CD4-positive, alpha-beta T cell treated with Interferon alpha-2 for 1 hour (primary cell): ENCODE measurements at places on chromosomes 1 and 21.

DNA sequence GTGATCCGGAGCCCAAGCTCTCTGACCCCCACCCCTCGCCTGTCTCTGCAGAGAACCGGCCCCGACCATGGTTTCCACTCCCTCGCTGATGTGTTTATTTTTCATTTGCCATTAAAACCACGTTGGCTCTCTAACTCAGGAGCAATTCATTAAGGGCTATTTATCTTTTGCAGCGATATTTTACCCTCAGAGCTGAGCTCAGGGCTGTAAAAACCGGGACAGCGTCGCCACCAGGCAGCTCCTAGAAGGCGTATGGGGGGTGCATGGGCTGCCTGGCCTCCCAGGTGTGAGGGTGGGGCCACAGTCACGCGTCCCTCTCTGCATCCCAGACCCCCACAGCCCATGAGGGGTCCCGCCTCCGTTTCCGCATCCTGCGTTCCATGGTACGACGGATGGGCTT lies 71.4 kb downstream of the PRDM16 start:
- no peak for DNase-seq

DNA sequence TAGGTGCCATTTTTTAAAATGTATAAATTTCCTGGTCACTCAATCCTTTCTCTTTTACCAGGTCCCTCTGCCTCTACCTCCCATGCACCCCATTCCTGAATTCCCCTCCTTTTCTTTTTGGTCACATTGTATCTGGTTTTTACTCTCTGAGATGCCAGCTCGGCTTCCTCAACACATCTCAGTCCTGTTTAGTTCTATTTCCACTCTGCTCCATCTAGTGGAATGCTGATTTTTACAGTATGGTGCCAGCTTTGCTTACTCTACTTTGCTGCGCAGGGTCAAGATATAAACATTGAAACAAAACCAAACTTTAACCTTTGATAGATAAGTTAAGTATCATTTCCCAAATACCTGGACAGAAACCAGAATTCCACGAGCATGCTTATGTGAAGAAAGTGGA lies 96.0 kb downstream of the ESRRG start:
- no peak for DNase-seq

GRCh38 chr1:94757931-94758330 lies 62.2 kb upstream of the SLC44A3 start:
- no peak for DNase-seq

GRCh38 chr1:110155878-110156522 lies 5.7 kb downstream of the SLC6A17 start:
- no peak for DNase-seq

DNA sequence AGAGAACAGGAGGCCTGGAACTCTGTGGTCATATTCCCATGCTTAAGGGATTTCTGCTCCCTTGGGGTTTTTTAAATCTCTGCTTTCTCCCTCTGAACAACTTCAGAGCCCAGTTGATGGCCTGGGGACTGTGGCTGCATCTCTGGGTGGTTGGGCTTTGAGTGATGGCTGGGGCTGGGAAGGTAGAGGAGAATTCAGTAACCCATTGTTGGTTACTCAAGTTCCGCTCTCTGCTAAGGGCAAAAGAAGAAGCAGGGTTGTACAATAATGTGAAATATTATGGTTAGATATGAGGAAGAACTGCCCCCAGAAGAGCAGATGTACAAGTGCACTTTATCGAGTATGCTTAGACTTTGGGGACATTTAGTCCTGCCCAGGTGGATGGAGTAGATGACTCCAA lies 72.1 kb upstream of the CNTN2 start:
- DNase-seq: no peak

GRCh38 chr1:10536133-10536770 lies 61.5 kb downstream of the PEX14 start:
- DNase-seq: no peak

- DNase-seq: no peak
Observed at GRCh38 chr1:8728464-8728863, 89.0 kb downstream of the RERE start.

- DNase-seq: no peak
Observed at GRCh38 chr21:44957901-44958451, 18.1 kb downstream of the SLX9 start.

DNA sequence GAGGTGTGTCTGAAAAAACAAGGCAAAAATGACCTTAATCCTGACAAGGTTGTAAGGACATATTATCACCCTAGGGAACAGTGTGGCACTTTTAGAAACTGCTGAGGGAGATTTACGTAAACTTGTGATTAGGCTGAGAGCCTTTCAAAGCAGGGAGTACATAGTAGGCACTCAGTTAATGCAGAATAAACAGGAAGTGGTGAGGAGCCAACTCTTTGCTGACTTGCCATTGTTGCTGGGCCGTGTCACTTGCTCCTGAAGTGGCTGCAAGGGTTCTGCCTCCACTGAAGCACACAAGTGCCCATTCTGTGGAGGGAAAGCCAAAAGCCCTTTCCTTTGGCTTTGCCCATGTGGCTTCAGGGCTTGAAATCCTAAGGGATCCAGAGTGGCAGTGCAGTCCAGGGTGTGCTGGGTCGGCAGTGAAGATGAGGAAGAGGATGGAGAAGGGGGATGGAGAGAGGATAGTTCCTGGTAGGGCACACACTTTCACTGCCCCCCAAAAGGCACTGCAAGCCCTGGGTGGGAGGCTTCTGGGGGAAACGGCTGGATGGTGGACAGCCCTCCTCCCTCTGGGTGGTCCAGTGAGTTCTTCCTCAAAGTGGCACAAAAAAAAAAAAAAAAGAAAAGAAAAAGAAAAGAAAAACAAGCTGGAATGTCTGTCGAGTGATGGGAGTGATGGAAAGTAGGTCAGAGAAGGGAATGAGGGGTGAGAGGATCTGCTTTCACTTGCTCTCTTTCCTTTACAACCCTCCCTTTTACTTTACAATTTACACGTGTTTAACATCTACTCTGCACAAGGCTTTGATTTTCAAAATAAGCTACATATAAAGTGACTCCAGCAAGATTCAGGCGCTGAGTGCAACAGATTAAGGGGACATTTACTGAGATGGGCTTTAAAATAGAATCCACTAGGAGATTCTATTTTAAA lies 13.7 kb upstream of the RHEX start:
- no peak for DNase-seq

DNA sequence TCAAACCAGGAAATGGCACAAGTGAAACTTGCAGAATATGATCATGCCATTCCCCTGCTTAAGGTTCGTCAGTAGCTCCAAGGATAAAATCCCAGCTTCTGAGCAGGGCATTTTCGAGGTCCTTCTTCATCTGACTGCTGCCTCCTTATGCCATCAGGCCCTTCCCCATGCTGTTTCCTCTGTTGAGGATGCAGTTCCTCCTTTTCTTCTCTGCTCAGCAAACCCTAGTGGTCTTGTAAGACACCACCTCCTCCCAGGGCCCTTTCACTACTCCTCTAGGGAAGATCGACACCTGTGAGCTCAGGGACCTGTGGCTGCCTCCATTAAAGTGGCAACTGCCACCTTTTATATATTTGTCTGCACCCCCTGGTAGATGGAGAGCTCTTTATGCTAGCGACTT lies 62.1 kb upstream of the JUN start:
- no peak for DNase-seq

GRCh38 chr1:27990920-27991537 lies 31.3 kb downstream of the XKR8 start:
- DNase-seq: peak; percentile 25

GRCh38 chr1:27539901-27540861 lies 50.2 kb upstream of the WASF2 start:
- DNase-seq: no peak

GRCh38 chr1:171084870-171085269 lies 5.8 kb upstream of the FMO3 start:
- DNase-seq: no peak

DNA sequence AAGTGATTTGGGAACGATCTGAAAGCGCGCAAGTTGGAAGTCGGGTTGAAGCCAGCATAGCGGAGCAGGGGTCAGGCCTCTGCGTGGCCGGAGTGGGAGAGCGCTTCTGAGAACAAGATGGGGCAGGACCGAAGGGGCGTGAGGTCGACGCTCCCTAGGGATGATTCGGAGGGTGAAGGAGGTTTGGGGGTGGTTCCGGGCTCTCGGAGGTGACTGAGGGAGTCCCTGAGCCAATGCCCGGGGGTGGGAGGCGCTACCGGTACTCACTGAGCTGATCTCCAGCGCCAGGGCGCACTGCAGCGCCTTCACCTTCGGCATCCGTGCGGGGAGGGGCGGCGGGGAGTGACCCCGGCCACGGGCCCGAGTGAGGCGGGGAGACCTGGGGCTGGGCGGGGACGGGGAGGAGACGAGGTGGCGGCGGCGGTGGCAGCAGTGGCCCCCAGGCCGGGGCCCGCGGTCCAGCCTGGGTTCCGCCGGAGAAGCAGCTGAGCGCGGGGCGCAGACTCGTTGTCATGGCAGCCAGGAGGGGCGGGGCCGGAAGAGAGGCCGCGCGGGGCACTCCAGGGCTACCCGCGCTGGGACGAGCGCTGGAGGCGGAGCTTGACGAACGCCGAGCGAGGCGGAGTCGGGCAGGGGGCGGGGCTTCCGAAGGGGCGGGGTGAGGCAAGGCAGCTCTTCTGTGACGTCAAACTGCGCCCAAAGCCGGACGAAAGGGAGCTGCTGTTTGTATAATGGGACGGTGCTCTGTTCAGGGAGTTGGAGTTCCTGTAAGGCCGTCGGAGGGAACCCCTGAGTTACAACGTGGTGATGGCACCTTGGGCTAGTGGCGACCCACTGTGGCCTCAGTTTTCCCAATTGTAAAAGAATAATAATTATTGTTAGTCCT lies at the start of gene SPATA6:
SPATA6 (minus strand) TSS at position 514 of the 886 bp plus-strand sequence; CDS start at position 318, 196 bp downstream.
- DNase-seq: peak; percentile 96

- DNase-seq: no peak
Observed at GRCh38 chr1:96234299-96234698, 487.3 kb upstream of the PTBP2 start.

DNA sequence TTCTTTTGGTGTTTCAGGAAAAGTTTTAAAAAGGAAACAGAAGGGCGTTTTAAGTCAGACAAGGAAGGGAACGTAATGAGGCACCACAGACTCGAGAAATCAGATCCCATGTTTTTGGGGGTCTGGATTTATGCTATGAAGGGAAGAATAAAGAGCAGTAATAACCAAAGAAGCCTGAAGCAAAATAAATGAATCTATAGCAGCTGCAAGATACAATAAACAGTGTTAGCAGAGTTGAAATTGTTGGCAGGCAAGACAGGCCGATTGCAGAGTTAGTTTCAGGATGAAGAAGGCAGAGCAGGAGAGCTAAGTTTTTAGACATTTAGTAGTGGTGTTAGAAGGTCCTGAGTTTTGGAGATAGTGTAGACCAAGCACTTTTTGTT lies 425 bp downstream of the DDR2 start:
- no peak for DNase-seq

- DNase-seq: no peak
Observed at GRCh38 chr1:86906419-86906818, 7.5 kb downstream of the SELENOF start.

- no peak for DNase-seq
Observed at GRCh38 chr1:187236676-187237075, 407.9 kb downstream of the PLA2G4A start.

GRCh38 chr1:54070171-54070837 lies 16.9 kb downstream of the TCEANC2 start:
- no peak for DNase-seq

DNA sequence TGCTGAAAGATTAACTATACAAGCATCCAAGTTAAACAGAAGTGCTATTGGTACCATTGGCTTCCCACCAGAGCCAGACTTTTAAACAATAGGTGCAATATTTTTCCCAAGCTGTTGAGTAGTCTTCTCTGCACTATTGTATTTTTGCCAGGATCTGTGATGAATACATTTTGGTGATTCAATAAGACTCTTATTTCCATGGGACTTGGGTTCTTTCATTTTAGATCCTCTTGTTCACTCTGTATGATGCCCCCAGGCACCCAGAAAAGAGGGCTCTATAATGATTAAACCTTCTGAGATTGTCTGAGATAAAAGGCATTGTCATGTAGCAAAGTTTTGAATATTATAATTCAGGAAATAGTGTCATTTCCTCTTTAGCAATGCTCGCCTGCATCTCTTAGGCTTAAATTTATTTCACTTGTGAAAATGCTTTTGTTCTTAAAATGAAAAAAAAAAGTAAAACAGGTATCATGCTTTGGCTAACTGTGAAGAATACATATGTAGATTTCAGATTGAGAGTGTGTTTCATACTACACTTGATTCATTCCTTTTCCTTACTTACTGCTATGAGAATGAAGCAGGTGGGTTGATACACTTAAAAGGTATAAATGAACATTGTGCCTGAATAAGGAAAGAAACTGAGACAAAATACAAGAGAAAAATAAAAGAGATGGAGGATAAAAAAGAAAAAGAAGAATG lies 275.0 kb downstream of the HMCN1 start:
- no peak for DNase-seq

DNA sequence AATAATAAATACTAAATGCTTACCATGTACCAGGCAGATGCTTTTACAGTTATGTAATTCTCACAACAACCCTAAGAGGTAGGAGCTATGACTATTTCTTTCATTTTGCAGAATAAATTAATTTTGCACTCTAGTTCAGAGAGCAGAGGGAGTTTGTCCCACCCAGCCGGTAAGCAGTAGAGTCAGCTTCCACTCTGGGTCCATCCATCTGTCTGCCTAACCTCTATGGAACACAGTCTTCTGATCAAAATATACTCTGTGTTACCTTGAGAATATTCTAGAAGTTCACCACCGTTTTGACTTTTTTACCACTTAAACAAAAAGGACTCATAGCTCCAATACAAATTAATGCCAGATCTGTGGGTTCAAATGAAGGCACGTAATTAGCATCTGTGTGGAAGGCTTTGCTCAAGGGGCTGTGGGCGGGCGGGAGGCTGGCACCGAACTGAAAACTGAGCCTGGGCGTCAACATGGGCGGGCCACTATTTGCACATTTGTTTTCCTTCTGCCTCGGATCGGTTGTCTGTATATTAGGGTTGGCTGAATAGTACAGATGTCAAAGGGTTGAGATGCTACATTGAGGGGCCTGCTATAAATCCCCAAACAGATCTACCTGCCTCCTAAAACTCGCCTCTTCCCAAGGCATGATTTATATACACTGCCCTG lies 33.1 kb upstream of the LMO4 start:
- DNase-seq: no peak

- peak; percentile 38 for DNase-seq
Observed at GRCh38 chr1:67336783-67337182, 29.1 kb downstream of the IL12RB2 start.

GRCh38 chr1:168428063-168428731 lies 115.6 kb downstream of the XCL2 start:
- no peak for DNase-seq

DNA sequence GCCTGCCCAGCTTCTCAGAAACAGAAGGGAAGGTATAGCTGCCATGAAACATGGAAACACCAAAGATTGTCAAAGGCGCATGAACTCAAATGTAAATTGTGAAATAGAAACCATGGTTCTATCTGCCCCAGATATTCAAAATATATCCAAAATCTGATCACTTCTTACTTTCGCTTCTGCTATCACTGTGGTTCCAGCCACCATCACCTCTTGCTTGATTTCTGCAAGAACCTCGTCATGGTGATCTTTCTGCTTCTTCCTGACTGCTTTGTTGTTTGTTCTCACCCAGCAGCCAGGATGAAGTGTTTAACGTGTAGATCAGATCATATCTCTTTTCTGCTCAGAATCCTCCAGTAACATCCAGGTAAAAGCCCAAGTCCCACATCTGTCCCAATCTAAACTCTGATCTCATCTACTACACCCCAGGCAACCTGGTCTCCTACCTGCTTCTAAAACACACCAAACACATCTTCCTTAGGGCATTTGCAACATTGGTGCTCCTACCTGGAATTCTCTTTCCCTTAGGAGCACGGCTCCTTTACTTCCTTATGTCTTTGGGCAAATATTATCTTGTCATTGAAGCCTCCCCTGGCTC lies 10.5 kb upstream of the LMO4 start:
- DNase-seq: peak; percentile 9

GRCh38 chr1:52635321-52636089 lies 2.5 kb downstream of the SHISAL2A start:
- DNase-seq: no peak

GRCh38 chr1:161954466-161954865 lies 69.2 kb downstream of the OLFML2B start:
- DNase-seq: no peak
